ENCODE measurements at places on chromosomes 7 and 10.

DNA sequence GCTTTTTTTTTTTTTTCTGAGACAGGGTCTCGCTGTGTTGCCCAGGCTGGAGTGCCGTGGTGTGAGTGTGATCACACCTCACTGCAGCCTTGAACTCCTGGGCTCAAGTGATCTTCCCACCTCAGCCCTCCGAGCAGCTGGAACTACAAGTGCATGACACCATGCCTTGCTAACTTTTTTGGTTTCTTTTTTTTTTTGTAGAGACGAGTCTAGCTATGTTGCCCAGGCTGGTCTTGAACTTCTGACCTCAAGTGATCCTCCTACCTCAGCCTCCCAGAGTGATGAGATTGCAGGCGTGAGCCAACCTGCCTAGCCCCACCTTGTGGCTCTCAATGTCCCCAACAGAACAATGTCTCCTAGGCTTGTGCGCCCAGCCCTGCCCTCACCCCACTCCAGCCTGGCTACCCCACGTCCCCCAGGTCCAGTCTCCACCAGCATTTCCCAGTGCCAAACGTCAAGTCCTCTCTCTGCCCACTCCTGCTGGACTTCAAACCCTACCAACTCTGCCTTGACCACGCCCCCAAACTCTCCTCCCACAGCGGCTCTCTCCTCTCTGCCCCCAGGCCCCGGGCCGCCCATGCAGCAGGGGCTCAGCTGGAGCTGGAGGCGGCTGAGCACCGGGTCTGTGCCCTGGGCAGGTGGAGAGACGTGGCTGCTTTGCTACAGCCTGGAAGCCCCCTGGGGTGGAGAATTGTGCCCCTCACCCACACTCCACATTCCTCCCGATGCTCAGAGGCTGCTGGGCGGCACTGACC, 18.9 kb downstream of the BHLHA15 start:
- no peak for DNase-seq

- DNase-seq: no peak
Observed at GRCh38 chr7:106239406-106239805, 45.4 kb downstream of the NAMPT start.

GRCh38 chr10:42989481-42989921, 87.4 kb upstream of the RET start:
- no peak for DNase-seq

DNA sequence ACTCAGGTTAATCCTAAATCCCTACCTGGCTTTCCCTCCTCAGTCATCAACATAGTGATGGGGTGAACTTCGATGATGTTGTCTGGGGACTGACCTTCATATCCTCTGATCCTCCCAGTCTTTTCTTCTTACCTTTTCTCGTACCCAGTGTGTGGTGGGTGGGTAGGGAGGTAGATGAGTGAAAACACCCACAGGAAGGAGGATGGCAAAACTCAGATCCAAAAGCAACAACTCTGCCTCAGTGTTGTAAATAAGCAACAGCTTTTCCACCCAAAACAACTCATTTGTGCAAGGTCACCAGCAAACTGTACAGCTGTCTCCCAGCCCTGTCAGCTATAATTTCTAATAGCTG, 38.6 kb downstream of the VOPP1 start:
- no peak for DNase-seq

DNA sequence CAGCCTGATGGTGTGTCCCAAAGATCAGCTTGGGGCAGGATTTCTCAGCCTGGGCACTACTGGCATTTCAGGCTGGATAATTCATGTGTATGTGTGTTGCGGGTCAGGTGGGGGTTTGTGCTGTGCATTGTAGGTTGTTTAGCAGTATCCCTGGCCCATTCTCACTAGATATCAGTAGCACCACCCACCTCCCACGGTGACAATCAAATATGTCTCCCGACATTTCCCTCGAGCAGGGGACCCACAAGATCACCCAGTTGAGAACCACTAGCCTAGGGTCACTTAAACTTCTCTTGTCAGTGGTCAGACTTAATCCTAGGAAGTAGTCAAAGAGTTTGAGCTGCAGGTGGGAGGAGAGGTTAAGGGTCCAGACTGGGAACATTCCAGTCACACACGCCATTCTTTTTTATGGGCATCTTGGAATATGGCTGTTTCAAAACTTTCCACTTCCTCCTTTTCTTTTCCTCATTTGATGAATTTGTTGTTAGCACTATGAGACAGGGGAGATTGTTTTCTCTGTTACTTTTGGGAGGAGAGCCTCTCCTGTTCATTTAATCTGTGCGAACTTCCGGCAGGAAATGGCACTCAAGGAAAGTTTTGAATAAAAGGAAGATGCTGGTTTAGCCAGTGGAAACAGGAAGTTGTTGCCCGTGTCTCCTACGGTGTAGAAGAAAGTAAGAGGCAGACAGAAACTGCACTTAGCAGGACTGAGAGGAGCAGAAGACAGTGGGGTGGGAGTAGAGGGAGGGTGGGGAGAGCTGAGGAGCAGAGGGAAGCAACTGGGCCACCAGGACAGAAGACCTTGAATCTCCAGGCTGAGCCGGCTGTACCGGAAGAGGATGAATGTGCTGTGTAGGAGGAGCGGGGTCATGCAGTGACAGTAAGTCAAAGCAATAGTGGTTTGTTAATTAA, 17.6 kb upstream of the EXOC6 start:
- DNase-seq: no peak

- peak; percentile 52 for DNase-seq
Observed at GRCh38 chr10:58177362-58177947, 90.2 kb downstream of the IPMK start.

- peak; percentile 15 for DNase-seq
Observed at GRCh38 chr7:142323706-142324105, 65.8 kb upstream of the PRSS58 start.

GRCh38 chr7:150476819-150477631, 26.6 kb downstream of the GIMAP8 start:
- DNase-seq: no peak

DNA sequence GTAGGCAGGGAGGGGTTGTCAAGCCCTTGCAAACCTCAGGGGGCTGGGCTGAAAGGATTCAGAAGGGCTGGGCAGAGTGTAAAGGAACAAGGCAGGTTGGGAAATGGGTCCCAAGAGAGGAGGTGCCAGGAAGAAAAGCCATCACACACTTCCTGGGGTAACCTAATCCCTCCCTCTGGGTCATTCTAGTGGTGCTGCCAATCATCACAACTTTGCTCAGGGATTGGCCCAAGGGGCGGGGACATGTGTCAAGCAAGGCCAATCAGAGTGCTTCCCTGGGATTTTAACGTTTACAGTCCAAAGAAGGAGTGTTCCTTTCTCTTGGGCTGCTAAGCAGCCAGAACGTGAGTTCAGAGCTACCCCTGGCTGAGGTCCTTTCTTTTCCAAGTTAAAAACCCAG, 57.1 kb upstream of the NPTX2 start:
- DNase-seq: no peak

- peak; percentile 53 for DNase-seq
Observed at GRCh38 chr7:152336754-152337368, 98.9 kb downstream of the KMT2C start.

DNA sequence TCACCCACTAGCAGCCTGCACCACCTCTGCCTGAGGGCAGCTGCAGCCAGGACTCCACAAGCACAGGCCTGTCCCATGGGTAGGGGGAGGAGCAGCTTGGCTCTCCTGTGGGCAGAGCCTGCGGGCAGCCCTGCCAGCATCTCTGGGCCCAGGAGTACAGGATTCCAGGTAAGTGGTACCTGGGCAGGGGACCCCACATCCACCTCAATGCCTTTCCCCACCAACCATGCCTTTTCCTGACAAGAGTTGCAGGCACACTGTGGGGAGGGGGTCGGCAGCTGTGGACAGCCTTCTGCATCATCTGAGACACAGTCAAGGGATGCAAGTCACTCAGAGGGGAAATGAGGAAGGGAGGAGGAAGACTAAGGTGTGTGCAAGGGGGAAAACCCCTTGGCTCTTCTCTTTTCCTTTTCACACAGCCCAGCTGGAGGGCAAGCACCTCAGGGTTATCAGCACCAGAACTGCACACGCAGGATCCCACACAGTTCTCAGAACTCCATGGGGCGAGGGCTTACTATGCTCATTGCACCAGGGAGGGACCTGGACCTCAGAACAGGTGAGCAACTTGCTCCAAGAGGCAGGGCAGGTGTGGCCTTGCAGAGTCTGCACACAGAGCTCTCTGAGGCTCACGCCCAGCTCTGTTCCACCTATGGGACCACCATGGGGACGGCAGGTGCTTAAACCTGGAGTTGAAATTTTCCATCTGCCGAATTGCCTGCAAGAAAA, 16.5 kb upstream of the ANTXRL start:
- no peak for DNase-seq

- no peak for DNase-seq
Observed at GRCh38 chr10:91061608-91062007, 140.7 kb upstream of the ANKRD1 start.

GRCh38 chr10:92740762-92741161, 51.0 kb downstream of the HHEX start:
- DNase-seq: no peak

- DNase-seq: no peak
Observed at GRCh38 chr10:78953113-78953798, 115.5 kb upstream of the ZMIZ1 start.

GRCh38 chr7:37295401-37295800, 153.3 kb downstream of the ELMO1 start:
- DNase-seq: no peak

DNA sequence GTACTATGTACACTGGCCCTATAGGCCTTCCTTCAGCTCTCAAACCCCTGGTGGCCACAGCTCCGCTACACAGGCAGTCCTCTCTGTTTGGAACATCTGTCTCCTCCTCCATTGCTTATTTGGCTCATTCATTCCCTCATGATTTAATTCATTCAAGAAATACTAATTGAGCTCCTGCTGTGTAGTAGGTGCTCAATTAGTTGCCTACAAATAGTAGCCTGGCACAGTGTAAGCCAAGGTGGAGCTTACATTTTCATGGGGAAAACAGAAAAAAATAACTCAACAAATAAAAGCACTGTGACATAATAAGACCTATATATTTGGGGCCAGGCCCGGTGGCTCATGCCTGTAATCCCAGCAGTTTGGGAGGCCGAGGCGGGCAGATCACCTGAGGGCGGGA, 3.4 kb upstream of the FIS1 start:
- no peak for DNase-seq

DNA sequence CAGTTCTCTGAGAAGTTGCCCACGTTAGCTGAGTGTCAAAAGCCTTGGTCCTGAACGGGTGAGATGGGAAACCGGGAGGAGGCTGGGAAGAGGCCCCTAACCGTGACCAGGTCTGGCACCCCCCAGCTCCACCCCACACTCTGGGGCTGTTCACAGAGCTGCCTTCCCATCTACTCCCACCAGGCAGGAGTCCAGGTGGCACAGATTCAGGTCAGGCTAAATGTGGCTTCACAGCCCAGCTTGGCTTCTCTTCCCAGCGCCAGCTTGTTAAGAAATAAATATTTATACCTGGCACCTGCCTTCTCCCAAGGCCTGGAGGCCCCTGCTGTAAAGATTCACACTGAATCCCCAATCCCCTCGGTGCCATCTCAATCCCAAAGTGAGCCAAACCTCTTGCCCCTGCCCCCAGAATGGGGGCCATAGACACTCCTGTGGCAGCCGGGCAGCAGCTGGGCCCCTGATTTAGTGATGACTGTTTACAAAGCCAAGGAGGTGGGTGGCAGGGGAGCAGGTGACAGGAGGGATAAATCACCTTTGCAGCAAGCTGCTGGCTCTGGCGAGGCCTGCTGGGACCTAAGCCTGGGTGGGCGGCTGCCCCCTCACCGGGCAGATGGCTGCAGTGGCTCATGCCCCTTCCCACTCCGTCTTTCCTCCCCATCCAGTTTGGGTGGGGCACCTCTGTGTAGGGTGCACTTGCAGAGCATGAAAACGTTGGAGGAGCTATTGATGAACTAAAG, 72.5 kb downstream of the GOLGA7B start:
- DNase-seq: peak; percentile 19

DNA sequence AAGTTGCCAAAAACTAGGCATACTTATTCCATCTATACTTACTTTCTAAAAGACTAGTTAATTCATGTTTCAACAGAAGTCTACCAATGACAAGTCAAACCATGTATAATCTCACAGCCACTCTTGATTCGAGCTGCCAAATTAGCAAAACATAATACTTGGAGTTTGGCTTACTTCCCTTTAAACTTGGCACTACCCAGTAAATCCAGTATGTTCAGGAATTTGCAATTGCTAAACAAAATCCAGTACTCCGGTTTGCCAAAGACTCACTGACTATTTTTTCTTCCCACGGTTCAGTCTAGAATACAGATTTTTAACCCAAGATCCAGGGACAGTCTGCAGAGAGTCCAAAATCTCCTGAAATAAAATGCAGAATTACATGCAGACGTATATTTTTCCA, 4.6 kb downstream of the OAT start:
- DNase-seq: no peak

DNA sequence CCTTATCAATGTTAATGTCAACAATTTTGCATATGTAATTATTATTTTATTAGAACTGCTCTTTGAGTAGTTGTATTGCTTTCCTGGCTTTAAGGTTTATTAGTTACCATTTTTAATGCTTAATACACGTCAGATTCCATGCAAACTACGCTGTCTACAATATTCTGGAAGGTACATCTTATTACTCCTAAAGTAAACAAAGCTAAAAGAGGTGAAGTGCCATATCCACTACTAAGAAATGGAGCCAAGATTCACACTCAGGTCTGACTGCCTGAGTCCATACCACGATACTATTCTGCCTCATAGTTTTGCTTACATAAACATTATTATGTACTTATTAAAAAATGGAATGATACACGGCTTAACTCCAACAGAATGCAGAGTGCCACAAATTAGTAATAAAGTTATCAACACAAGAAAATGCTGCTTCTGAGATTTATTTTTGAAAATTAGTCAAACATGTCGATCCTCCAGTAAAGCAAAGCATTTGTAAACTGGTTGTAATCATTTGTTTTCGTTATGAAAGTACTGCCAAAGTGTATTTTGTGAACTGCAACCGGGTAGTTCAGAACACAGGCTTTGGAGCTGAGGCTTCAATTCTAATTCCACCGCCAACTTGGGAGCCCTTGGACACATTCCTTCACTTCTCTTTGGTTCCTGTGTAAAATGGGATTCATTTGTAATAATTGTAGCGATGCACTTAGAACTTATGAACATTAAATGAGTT, 1.1 kb upstream of the DMTF1 start:
- no peak for DNase-seq

DNA sequence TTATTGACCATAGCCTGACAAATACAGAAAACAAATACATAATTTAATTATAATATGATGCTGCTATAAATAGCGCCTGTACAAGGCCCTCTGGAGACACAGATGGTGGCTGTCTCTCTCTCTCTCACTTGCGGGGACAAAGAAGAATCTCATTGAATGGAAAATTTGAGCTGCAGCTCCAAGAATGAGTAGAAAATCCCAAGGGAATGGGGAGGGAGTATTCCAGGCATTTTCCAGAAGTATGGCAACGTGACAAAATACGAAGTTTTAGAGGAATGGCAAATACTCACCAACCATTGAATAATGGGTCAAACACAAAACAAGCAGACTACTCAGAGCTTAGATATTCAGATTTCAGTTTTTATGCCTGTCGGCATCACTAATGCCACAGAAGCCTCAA, 179.9 kb downstream of the NRP1 start:
- DNase-seq: no peak

Data from NCI-H146 (cell line).